Smooth muscle cell of the brain vasculature (primary cell): ENCODE measurements at places on chromosomes 4 and X.

DNA sequence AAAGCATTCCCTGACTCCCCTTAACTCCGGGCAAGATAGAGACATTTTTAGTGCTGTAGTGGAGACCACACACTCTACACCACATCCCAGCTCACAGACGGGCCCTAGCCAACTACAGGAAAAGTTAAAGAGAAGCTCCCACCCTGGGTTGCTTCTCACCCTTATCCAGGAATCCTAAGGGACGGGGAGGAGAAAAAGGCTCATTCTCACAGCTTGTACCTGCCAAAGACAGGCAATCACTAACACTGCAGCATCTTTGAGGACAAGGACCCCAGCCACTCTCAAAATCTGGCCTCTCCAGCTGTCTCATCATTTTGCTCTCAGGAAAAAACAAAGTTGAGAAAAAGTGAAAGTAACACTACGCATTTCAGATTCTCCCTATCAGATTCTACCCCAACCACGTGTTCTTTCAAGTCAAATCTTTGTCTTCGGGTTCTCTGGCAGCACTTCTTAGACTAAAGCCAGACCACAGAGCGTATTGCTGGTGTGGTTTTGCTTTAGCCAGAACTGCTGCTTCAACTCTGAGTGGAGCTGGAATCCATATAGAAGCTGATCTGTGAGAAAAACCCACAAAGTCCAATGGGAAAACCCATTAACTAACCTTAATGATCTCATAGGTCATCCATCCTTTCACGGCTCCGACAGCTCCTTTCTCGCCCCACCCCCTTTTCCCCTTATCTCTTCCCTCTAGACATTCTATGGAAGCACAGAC is 605.9 kb upstream of the DIPK2B start:
- no peak for DNase-seq

- no peak for DNase-seq
Measured at GRCh38 chr4:71992571-71993312, 39.1 kb upstream of the NPFFR2 start.

DNA sequence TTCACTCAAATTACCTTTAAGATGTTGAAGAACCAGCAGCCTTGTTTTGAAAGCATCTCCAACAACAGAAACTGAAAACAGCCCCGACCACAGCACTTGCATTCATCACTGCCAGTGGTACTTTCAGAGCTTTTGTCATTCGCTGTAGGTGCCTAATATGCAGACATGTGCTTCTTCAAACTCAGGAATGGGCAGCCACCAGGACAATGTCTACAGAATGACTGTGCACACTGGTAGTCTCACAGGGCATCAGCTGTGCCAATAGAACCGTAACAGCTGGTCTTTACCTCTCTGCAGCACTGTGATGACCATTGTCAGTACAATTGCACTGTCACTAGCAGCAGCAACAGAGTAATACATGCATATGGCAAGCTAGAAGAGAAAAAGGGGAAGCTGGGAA is 1149.7 kb downstream of the STPG2 start:
- DNase-seq: no peak

DNA sequence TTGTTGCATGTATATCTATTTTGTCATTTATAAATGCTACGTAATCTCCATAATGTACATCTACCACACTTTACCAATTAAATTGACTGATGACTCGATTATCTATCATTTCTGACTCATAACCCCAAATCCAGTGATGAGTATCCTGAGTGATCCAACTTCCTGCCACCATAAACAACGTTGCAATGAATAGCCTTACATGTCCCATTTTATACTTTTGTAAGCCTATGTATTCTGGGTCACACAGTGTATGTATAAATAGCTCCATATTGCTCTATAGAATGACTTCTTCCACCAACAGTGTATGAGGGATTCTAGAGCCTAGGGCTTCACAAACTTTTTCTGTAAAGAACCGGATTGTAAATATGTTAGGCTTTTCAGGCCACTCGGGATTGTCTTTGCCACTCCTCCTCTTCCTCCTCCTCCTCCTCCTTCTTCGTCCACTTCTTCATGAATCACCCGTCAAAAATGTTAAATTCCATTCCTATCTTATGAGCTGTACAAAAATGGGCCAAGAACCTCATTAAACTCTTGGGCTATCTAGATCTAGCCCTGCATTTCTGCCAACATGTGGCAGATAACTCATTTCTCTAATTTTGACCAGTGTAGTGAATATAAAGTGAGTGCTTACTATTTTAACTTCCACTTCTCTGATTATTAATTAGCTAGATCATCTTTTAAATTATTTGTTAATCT is 672.2 kb upstream of the AMOT start:
- no peak for DNase-seq

DNA sequence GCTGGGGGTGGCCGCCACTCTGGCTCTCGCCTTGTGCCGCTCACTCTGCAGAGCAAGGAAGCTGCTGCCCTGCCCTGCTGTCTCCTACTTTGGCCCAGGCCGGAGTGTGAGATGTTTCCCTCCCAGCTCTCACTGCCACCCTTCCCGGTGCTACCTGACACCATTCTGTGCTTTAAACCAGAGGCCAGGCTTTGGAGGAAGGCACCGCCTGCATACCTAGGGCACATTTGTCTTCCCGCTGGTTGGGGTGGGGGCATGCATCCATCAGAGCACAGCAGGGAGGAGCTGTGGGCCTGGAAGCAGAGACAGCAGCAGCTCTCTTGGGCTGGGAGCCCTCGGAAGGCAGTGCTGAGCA is 96.9 kb upstream of the PSAPL1 start:
- DNase-seq: no peak

DNA sequence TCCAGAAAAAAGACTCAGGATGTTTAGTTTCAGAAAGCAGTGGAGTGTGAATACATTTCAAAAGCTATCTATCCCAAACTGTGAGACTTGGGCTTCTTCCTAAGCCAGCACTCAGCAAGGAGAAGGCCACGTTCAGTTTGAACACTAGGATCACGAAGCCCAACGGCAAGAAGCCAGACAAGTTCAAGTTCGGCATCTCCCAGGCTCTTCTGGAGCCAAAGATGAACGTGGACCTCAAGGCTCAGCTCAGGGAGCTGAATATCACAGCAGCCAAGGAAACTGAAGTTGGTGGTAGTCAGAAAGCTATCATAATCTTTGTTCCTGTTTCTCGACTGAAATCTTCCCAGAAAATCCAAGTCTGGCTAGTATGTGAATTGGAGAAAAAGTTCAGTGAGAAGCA is 7.6 kb downstream of the PLAC1 start:
- DNase-seq: no peak

DNA sequence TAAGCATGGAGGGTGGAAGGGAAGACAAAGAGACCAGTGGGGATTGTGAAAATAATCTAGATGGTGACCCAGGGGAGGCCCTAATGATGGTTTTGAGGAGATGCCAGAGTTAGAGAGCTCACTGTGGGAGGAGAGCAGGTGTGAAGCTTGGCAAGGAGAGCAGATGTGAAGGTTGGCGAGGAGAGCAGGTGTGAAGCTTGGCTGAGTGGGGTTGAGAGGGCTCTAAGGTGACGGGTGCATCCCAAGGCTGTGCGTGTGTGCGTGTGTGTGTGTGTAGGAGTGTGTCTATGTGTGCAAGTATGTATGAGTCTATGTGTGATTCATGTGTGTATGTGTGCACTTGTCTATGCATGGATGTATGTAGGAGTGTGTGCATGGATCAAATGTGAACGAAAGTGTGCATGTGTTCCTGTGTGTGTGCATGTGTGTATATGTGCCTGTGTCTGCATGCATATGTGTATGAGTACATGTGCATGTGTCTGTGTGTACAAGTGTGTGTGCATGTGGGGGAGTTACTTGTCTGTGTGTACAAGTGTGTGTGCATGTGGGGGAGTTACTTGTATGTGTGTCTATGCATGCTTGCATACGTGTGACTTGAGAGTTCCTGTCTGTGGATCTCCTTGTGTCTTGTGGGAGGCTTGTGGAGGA is 72.0 kb downstream of the EVC start:
- no peak for DNase-seq
